ENCODE measurements at places on chromosomes 16 and 17.

DNA sequence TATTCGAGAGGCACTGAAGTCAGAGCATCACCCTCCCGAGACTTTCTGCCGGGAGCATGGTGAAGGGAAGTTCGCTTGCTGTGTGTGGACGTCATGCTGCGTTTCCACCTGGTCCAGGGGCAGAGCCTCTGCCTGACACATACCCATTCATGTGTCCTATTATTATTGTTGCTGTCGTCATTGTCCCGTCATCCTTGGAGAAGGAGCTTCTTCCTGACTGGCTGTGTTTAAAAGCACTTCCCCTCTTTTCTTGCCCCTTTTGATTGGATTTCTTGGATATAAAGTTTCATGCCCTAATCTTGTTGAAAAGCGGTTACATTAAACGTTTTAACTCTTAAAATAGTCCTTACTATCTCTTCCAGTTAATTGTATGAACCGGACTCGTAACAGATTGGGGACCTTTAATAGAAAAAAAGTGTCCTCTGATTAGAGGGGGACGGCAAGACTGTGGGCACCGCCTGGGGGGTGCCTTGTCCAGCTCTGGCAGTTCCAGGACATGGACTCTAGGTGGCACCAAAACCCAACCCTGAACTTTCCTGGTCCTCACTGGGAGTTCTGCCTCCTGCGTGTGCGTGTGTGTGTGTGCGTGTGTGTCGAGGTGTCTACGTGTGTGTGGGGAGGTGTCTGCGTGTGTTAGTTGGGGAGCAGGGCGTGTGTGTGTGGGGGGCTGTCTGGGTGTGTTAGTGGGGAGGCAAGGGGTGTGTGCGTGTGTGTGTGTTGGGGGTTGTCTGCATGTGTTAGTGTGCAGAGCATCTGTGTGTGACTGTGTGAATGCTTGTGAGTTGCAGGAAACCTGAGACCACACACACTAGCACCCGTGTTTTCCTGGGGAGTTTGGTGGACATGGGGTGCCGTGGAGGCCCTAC lies 133.3 kb upstream of the CIBAR2 start:
- DNase-seq: peak; percentile 80

DNA sequence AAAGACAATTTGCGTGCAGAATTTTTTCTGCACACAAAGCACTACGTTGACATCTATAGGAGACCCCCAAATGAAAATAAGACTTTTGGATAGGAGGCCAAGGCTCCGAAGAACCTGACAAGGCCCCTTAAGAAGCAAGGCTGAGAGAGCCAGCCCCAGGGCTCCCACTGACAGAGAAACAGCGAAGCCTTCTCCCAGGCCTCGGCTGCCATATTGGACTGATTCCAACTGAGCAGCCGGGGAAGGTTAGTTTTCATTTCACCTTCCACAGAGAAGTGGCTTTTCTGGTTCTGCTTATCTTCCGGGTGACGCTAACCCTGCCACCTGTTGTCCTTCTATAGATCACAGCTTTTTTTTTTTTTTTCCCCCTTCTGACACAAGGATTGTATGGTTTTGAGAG lies 356.7 kb downstream of the SOX9 start:
- no peak for DNase-seq

GRCh38 chr17:47621293-47622179 lies 28.2 kb upstream of the KPNB1 start:
- DNase-seq: peak; percentile 86

DNA sequence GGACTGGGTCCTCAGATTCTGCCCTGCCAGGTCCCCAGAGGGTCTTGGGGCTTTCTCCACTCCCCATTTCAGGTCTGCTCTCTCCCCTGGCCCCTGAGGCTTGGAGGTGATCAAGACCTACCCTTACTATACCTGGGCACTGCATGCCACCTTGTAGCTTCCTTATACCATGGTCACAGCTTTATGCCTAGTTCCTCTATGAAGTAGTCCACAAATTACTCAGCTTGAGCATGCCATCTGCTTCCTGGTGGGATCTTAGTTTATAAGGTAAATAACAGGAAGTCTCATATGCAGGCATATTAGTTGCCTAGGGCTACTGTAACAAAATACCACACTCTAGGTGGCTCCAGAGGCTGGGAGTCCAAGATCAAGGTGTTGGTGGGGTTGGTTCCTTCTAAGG lies 11.0 kb upstream of the PMFBP1 start:
- DNase-seq: no peak

GRCh38 chr16:21283521-21284289 lies 5.6 kb upstream of the CRYM start:
- DNase-seq: no peak

GRCh38 chr17:40940266-40940665 lies 2.8 kb upstream of the KRT23 start:
- no peak for DNase-seq

GRCh38 chr17:63696381-63696961 lies 3.5 kb downstream of the LIMD2 start:
- DNase-seq: peak; percentile 11

GRCh38 chr17:80523956-80524712 lies 20.5 kb upstream of the RPTOR start:
- no peak for DNase-seq

- DNase-seq: no peak
These were observed 558 bp upstream of the CHMP6 start for GRCh38 chr17:80990921-80991644.

DNA sequence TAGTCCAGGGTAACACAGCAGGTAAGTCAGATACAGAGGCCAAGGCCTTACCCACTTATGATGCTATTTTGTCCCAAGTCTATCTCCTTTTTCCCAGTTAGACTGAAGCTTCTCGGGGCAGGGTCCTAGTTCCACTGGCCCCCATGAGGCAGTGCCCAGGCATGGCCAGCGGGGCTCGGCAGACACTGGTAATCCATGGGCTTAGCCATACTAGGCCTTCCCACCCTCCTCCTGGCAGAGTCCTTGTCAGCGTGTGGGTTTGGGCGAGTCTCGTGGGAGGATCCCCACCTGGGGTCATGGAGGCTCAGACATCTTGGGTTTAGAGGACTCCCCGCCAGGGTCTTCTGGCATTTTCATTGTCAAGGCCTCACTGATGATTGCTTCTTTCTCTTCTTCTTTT lies 84.7 kb upstream of the BRD7 start:
- no peak for DNase-seq

DNA sequence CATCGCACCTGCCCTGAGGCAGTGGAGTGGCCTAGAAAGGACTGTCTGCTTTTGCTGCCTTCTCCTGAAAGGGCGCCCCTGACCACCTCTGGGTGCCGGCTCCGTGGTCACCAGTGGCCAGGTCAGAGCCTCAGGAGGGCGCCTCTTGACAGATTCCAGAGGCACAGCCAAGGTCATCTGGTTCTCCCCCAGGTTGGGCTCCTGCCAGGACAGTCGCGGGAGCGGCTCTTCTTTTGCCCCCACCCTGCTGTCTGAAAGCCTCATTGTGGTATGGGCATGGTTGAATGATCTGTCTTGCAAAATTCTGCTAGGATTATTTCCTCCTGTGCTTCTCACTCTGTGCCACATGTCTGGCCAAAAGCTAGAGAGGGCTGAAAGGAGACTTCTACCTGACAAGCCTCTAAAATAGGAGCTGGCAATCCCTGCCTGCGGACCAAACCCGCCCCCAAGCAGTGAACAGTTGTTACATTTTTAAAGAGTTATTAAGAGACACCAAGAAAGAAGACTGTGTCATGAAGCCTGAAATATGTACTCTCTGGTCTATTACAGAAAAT lies 82.8 kb downstream of the SNX29 start:
- DNase-seq: no peak

DNA sequence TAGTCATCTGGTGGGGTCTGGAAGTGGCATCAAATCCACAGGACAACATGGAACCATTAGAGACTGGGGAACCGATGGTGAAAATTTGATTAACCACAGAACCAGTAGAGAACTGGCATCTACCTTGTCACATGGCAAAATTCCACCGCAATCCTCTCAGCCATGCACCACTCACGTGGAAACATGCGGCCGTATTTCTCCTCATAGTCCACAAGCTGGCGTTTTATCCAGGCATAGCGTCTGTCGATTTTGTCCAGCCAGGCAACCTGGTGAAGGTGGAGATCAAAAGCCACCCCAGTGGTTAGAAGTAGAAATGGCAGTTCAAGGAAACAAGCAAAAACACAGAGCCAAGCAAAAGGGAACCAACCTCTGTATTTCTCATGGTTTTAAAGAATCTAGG lies 87.6 kb downstream of the VPS53 start:
- DNase-seq: no peak

GRCh38 chr16:79918916-79919315 lies 318.4 kb upstream of the MAF start:
- no peak for DNase-seq

DNA sequence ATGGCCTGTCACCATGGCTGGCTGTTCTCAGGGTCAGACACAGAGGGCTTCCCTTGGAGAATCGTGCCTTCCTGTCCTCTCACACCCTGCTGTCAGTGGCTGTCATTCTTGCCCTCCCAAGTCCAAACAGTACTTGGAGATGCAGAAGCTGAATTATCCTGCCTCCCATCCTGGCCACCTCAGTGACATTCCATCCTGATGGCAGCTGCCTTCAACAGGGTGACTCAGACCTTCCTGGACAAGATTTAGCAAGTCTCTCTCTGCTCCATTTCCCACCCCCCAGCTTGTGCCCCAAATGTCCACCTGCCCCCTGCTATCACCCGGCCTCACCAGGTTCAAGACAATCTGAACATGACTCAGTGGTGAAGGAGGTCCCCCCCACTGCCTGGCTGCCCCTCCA lies 4.8 kb upstream of the KRT36 start:
- peak; percentile 27 for DNase-seq

DNA sequence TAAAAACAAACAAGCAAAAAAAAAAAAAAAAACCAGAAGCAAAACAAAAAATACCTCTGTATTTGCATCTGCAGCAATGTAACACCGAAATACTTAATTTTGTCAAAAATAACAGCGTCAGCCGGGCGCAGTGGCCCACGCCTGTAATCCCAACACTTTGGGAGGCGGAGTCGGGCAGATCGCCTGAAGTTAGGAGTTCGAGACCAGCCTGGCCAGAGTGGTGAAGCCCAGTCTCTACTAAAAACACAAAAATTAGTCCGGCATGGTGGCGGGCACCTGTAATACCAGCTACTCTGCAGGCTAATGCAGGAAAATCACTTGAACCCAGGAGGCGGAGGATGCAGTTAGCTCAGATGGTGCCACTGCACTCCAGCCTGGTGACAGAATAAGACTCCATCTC lies 683.5 kb upstream of the CA10 start:
- no peak for DNase-seq

- peak; percentile 77 for DNase-seq
These were observed 20.4 kb downstream of the NFE2L1 start for GRCh38 chr17:48068491-48068961.

GRCh38 chr16:8819411-8820034 lies 21.9 kb downstream of the PMM2 start:
- no peak for DNase-seq

DNA sequence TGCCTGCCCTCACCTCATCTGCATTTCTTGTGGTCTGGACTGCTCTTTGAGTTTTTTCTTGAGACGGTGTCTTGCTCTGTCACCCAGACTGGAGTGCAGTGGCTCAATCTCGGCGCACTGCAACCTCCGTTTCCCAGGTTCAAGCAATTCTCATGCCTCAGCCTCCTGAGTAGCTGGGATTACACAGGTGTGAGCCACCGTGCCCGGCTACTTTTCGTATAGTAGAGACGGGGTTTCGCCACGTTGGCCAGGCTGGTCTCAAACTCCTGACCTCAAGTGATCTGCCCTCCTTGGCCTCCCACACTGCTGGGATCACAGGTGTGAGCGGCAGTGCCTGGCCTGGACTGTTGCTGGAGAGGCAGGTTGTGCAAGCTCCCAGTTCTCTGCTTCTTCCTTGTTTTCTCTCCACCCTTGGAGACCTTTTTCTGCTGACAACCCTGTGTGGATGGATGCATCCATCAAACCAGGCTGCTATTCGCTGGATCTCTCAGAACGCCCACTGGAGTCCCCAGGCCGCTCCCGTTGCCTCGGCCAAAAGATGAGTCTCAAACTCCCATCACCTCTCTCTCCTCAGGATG lies 22.7 kb upstream of the DBNDD1 start:
- no peak for DNase-seq

GRCh38 chr17:49190932-49191331 lies 19.4 kb downstream of the GNGT2 start:
- no peak for DNase-seq

- peak; percentile 80 for DNase-seq
These were observed 949 bp upstream of the GSPT1 start for GRCh38 chr16:11916524-11917285.

GRCh38 chr16:75099738-75100602 lies 16.6 kb downstream of the LDHD start:
- DNase-seq: no peak

- DNase-seq: no peak
These were observed 88.5 kb downstream of the KCNJ12 start for GRCh38 chr17:21464611-21465021.

DNA sequence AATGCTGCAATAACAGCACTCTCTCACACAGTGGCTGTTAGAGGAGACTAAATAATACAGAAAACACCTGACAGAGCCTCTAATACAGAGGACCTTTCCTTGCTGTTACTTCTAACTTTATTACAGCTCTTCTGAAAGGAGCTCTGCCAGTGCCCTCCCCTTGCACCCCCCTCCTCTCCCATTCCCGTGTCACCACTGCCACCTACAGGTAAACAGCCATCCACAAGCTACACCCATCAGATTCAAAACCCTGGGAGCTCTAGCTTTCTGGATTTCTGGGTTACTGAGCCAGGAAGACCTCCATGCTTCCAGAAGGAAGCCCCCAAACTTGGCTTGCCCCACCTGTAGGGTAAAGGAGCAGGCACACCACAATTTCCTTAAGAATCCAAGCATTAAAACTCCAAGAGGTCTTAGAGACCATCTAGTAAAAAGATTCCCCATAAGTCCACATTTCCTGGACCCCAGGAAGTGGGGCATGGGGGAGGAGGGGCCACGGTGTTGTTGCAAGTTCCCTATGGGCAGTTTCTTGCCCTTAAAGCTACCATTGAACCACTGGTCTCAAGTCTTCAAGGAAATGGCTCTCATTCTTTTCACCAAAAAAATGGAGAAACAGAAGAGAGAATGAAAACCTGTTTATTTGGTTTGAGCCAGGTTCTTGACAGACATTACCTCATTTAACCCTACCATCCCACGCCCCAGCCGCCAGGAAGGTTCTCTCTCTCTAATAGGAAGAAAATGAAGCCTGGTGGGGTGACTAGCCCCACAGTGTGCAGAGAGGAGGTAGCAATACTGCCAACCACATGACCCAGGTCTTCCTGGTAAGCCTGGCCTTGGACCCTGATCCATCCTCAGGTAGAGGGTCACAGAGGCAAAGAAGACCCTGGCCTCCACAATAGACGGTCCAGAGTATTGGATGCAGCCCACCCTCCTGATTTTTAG lies 52.8 kb downstream of the TOM1L2 start:
- peak; percentile 70 for DNase-seq

DNA sequence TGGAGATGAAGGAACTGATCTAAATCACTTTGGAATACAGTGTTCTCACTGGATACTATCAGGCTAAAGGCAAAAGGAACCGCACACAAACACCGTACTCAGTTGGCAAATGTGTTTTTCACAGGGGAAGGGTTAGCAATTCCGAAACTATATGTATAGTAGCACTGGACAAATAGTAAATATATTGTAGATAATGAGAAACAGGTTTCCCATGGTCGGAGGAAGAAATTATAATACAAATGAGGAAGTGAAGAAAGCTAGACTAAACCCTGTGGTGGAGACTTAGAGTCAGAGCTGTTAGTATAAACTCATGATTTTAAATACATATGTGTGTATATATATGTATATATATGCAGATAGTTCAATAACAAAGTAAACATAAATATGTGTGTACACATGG lies 414.1 kb upstream of the SALL1 start:
- no peak for DNase-seq

GRCh38 chr16:15966836-15967546 lies 17.6 kb downstream of the ABCC1 start:
- DNase-seq: peak; percentile 85

- DNase-seq: no peak
These were observed 7.8 kb downstream of the MYO15B start for GRCh38 chr17:75595284-75595919.

All from HFFc6 (cell line).